ENCODE measurements at places on chromosomes 5 and 9.

GRCh38 chr5:127429928-127430327 is 87.5 kb upstream of the PRRC1 start:
- DNase-seq: no peak

GRCh38 chr9:134291452-134291881 is 34.8 kb upstream of the RXRA start:
- no peak for DNase-seq

- DNase-seq: no peak
These were observed 52.0 kb upstream of the SLC25A51 start for GRCh38 chr9:37955781-37956422.

- no peak for DNase-seq
These were observed 12.9 kb downstream of the ITGA1 start for GRCh38 chr5:52800394-52801213.

DNA sequence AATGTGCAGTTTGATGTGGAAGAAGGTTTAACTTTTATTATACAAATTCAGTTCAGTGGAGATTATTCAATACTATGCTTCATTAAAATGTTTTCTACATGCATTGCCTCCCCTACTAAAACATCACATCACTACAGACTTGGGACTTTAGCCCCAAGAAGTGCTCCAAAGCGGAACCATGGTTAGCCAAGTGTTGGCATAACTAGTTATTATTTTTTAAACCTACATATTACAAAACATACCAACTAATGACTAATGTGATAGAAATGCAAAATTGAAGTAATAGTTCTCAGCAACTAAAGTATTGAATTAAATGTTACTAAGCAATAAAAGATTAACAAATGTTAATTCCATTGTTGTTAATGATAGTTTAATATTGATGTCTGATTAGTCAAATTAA is 74.5 kb downstream of the XRCC4 start:
- no peak for DNase-seq

DNA sequence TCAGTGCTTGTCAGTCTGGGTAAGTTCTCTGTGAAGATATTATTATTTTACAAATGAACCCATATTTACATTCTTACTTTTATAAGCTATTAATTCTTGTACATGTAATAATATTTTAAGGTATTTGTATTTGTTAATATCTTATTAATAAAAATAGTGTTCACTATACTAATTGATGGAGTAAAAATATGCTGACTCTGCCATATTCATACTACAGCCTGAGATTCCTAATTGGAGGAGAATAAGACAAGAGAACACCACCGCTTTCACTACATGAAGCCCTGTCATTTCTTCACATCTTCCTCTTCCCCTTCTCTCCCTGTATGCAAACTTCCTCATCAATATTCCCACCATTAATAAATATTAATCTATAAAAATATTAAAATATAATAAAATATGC is 167.6 kb upstream of the TUSC1 start:
- no peak for DNase-seq

DNA sequence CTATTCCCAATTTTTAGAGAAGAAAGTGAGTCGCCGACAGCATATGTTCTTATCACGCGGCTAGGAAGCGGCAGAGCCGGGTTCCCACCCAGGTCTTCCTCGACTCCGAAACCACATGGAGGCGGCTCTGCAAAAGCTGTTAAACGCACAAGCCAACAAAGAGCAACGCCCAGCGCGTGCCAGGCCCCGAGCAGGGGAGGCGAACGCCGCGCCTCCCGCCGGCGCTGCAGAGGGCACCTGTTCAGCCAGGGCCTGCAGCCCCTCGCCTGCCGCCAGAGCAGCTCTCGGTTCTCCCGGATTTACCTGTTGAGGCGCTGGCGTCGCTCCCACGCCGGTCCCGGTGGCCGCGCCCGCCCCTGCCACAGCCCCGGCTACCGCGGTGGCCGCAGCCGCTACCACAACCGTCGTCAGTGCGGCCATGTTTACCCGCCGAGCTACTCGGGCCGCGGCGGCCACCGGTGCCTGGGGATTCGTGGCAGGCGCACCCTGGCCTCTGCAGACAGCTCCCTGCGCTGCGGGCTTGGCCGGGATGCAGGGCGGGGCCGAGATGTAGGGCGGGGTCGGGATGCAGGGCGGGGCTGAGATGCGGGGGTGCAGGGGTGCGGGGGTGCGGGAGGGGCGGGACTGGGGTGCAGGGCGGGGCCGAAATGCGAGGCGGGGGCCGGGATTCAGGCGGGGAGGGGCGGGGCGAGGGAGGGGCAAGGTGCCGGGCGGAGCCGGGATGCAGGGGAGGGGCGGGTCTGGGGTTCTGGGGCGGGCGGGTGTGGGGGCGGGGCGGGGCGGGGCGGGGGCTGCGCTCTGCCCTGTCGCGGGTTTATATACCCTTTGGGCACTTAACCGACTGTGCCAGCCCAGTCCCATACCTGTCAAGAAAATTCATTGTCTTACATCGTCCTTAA is at the start of gene CCDC112:
TSS of gene CCDC112 (minus strand) at position 531 of the 899 bp plus-strand sequence. CDS start at position 420, 111 bp downstream.
- peak; percentile 52 for DNase-seq

GRCh38 chr5:159392871-159393270 is 62.6 kb upstream of the IL12B start:
- DNase-seq: no peak

DNA sequence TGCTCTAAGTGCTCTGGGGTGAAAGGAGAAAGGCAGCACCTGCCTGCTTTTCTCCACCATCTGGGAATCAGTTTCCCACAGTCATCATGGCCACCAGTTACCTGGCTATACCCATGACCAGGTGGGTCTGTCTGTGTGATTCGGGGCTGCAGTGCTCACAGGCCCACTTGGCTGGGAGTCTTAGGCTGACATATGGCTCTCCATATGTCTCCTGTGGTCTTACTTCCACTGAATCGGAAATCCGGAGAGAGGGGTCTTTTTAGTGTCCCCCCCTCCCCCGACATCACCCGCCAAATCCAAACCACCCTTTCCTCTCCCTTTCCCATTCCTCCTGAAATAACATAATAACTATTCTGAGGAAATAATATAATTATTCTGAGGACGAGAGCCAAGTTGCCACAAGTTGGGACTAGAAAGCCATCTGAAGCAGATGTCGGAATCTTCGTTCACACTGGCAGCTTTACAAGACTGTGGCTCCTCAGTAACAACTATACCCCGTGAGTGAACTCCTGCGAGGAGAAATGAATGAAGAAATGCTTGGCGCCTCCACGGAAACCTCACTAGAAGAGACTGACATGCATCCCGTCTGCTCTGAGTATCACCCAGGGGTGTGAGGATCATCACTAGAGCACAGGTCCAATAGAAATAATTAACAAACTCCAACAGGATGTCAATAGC is 143.4 kb downstream of the MYO10 start:
- no peak for DNase-seq

DNA sequence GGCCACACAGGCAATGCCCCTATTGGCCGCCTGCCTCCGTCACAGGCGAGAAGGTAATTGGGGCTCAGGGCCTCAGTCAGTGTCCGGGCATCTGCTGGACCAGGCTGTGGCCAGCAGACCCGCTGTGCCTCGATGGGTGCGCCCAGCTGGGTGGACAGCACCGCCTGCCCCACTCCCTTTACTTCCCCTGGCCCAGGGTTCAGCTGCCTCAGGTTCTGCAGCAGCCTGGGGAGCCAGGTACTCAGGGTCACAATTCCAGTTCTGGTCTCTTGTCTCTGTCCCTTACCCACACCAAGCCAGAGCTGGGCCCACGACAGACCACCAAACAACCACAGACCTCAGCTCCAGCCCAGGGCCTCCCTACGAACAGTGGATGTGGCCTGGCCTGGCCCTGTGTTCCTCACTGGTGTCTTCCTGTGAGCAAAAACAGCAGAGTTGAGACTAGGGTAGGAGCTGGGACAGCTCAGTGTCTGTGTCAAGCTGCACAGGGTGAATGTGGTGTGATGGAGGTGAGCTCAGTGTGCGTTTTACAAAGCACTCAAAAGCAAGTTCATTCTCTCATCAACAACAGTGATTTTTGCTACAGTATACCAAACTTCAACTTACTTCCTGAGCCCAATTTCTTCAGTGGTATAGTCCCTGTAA is 33.4 kb upstream of the SUSD3 start:
- no peak for DNase-seq

DNA sequence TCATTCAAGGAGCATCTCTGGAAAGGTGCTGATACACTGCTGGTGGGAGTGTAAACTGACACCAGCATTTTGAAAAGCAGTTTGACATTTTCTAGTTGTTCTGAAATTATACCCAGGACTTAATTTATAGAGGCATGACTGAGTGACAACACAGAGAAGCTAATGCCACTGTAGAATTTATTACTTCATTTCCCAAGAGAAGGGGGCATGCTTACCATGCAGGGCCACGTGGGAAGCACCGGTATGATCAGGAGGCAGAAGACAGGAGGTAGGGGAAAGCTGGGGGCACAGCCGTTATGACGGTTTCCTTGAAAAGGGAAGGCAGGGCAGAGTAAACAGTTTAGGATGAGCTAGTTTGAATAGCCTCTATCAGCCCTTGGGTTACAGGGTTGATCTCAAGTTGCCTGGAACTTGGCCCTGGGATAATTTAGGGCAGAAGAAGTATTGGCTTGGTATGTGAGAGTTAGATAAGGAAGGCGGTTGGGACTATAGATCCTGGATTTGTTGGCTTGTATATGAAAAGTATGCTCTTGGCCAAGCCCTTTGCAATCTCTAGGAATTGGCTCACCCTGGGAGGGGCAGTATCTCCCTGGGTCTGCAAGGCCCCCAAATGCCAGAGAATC is 305.7 kb downstream of the ENC1 start:
- DNase-seq: no peak

DNA sequence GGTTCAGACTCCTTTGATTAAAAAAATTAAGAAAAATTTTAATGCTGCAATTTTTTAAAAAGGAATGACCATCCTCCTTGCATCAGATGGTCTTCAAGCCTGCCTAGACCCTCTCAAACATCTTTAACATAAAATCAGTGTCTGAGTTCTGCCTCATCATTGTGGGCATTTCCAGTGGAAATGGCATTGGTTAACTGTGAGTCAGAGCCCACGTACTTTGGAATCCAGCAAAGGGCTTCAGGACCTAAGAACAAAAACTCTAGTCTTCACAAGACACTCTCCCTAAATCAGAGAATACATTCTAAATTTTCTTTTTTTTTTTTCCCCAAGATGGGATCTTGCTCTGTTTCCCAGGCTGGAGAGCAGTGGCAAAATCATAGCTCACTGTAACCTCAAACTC is 9.4 kb upstream of the C5orf15 start:
- no peak for DNase-seq

GRCh38 chr9:84597131-84597530 is 72.4 kb upstream of the NTRK2 start:
- DNase-seq: no peak

DNA sequence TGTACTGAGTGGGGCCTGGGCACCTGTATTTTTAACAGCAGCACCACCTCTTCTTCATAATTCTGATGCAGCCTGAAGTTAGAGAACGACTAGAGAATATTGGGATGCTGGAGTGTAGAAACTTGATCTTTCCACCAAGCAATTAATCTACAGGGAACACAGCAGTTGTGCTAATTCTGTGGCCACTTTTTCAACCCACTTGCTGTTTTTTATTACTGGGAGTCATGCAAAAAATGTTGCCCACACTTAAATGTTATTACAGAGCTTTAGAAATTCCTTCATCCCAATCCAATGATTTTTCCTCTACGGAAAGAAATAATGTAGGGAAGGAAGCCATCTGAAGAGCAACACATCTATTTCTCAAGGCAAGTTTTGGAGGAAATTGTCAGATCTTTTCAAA is 190.9 kb upstream of the TUT7 start:
- no peak for DNase-seq

- DNase-seq: no peak
These were observed 623 bp downstream of the FLT4 start for GRCh38 chr5:180648658-180649296.

- DNase-seq: no peak
These were observed 692.8 kb upstream of the CDH18 start for GRCh38 chr5:20680718-20681302.

DNA sequence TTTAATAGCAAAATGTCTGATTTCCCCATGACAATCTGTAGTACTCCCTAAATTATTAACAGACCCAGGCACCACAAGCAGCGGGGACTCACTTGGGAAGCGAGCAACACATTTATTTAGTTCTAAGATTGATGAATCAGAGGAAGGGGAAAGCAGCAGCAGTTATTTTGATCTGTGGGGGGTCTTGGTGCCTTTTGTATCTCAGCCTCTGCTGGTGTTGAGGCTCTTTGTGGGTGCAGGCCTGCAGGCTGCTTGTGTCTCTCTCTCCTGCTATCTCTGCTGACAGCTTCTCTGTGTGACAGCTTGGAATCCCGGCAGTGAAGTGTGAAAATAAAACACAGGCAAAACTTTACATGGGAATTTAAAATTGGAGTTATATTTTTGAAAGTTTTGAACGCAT is 878.2 kb upstream of the DMAC1 start:
- no peak for DNase-seq

GRCh38 chr5:154309805-154310204 is 119.3 kb downstream of the GALNT10 start:
- peak; percentile 6 for DNase-seq

DNA sequence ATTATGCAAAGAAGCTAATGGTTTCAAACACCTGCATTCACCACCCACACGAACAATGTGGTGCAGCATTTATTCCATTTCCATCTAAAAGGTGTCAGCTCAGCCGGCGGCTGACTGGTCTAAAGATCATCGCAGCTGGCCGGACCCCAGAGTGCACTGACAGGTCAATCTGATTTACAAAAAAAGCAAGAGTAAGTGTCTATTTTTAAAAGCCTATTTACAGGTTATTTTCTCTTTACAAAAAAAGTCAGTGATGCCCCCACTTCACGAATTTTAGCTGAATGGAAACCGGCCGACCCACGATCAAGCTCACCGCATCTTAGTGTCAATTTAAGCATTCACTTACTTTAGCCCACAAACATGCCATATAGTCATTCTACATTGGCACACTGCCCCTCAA is 58.3 kb downstream of the SEMA4D start:
- no peak for DNase-seq

- DNase-seq: no peak
These were observed 44.6 kb downstream of the WHRN start for GRCh38 chr9:114460513-114461199.

- DNase-seq: no peak
These were observed 1095.1 kb downstream of the DTWD2 start for GRCh38 chr5:117893211-117893610.

- DNase-seq: no peak
These were observed 131.8 kb upstream of the RGMB start for GRCh38 chr5:98641671-98642070.

All from stimulated activated CD8-positive, alpha-beta memory T cell treated with anti-CD3 and anti-CD28 coated beads, Interleukin-15, amount 100 ng/mL, for 4 hours (primary cell).